ENCODE measurements at places on chromosomes 11 and 22.

DNA sequence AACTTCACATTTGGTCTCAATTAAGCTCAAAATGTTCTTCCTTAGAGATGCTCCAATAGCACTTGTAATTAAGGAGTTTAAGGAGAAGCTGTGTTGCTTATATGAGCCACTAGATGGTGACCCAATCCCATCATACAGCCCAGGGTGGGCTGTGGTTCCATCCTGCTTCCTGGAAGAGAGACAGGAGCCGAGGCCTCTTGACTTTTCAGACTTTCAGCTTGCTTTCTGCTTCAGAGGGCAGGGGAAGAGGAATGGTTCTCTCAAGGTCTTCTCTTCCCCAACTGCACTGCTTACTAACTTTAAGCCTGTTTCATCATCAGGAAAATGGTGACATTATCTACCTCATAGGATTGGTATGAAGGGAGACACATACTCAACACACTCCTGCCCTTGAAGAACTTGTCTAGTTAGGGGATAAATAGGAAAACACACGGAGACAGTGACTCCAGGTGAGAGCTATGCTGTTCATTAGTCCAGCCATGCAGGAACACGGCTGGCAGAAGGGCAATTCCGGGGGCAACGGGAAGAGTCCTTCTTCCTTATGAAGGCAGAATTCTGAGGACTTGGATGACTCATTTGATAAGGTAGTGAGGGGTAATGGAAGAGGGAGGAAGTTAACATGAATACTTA, 20.1 kb downstream of the TMEM218 start:
- no peak for DNase-seq

DNA sequence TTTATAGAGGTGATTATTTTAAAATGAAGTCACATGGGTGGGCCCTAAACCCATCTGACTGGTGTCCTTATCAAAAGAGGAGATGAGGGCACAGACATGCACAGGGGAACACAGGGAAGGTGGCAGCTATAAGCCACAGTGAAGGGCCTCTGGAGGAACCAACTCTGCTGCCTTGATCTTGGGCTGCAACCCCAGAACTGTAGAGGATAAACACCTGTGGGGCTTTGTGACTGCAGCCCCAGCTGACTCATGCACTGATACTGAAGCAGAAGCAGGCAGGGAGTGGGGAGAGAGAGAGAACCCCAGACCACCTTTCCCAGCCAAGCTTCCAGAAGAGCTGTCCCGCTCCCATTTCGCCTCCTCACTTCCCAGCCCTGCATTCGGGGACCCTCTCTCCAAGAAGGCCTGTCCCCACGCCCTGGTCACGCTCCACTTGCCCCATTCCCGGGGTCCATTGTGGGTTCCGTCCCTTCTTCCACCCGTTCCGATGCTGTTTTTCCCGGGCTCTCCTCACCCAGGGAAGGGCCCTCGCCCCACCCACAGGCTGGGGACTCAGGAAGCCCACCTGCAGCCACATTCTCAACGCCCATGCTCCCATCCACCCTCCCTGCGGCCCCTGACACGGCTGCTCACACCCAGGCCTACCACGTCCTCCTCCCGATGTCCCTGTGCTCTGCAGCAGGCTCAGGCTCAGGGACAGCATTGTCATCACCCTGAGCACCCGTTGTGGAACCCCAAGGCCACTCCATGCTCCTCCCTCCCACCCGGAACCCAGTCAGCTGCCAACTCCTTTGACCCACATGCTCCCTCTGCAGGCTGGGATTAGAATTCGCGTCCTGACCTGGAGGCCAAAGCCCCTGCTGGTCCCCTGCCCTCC, 90.8 kb upstream of the SHANK2 start:
- peak; percentile 10 for DNase-seq

GRCh38 chr11:21931436-21932101, 261.3 kb upstream of the ANO5 start:
- DNase-seq = no peak

DNA sequence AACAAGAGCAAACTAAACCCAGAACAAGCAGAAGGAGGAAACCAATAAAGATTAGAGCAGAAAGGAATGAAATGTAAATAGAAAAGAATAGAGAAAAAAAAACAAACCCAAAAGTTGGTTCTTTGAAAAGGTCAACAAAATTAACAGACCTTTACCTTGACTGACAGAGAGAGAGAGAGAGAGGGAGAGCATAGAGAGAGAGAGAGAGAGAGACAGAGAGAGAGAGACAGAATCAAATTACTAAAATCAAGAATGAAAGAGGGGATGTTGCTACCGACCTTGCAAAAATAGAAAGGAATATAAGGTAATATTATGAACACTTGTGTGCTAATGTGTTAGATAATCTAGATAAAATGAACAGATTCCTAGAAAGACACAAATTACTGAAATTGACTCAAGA, 22.6 kb upstream of the AMPD3 start:
- no peak for DNase-seq

DNA sequence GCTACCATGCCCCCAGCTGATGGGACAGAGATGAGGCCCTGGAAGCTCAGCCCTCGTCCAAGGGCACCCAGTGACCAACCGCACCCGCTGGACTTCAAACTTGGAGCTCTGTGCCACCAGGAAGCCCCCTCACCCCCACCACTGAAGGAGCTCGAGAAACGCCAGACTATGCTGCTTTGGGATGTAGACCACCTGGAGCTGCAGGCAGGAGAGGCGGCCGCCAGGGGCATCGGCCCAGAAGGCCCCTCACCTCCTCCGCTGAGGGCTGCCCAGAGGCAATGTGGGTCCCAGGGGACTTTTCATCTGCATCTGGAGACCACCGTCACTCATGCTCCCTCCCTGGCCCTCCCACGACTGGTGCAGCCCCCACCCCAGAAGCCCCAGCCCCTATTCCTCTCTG, 28.3 kb downstream of the CDKN1C start:
- DNase-seq = no peak

DNA sequence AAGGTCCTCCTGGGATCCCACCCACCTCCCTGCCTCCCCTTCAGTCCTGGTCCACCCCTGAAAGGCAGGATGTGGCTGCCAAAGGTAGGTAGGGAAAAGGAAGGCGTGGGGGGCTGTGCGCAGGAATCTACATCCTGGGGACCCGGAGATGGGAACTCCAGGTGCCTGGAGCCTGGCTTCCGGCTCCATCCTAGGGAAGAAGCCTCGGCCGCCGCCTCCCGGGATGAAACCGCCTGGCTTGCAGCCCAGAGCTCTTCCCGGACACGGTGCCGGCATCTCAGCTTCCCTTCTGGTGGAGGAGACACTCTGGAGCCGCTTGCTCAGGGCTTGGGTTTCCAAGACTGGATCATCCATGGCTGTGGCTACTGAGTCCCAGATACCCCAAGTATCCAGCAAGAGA, 33.3 kb upstream of the PDGFB start:
- DNase-seq = no peak

DNA sequence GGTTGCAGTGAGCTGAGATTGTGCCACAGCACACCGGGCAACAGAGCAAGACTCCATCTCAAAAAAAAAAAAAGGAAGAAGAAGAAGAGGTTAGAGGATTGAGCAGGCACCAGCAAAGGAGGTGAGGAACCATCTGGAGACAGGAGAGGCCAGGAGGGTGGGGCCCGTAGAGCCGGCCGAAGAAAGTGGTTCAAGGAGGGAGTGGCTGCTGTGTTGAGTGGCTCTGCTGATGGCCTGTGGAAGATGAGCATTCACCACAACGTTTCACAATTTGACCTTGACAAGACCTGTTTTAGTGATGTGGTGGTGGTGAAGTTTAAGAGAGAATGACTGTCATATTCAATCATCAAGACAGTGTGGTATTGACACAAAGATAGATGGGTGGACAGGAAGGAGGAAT, 6.8 kb upstream of the CTSD start:
- peak; percentile 52 for DNase-seq

DNA sequence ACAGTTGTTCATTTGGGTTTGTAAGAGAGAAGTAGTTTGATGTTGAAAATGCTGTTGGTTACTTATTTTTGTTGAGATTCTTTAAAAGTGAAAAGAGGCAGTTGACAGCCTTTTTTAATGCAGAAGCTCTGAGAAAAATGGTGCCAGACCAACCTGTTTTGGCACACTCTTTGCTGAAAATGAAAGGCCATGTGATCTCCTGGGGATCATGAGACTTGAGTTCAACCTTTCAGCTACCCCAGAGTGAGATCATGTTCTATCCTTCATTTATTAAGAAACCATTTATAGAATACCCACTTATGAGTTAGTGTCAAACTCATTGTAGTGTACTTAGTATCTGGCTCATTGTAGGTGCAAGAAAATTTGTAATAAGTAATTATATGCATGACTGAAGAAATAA, 196.2 kb downstream of the MAML2 start:
- no peak for DNase-seq

GRCh38 chr11:95566211-95566610, 223.4 kb downstream of the FAM76B start:
- DNase-seq = no peak
